ENCODE measurements at places on chromosomes 4 and X. TPM values are rescaled to one million over a fixed set of nuclear protein-coding genes. Genes with fewer than 3 reads are reported as not detected.

The C4orf33 gene
- total RNA-seq = 3.4 TPM

The TRAPPC2 gene
- total RNA-seq = 8.9 TPM

The CXCL3 gene
- total RNA-seq = 0.94 TPM

The IL1RAPL2 gene
- total RNA-seq = not detected

The POU3F4 gene
- total RNA-seq = not detected

The ATP2B3 gene
- total RNA-seq = under 0.01 TPM
